ENCODE measurements at places on chromosomes 5 and 9.

DNA sequence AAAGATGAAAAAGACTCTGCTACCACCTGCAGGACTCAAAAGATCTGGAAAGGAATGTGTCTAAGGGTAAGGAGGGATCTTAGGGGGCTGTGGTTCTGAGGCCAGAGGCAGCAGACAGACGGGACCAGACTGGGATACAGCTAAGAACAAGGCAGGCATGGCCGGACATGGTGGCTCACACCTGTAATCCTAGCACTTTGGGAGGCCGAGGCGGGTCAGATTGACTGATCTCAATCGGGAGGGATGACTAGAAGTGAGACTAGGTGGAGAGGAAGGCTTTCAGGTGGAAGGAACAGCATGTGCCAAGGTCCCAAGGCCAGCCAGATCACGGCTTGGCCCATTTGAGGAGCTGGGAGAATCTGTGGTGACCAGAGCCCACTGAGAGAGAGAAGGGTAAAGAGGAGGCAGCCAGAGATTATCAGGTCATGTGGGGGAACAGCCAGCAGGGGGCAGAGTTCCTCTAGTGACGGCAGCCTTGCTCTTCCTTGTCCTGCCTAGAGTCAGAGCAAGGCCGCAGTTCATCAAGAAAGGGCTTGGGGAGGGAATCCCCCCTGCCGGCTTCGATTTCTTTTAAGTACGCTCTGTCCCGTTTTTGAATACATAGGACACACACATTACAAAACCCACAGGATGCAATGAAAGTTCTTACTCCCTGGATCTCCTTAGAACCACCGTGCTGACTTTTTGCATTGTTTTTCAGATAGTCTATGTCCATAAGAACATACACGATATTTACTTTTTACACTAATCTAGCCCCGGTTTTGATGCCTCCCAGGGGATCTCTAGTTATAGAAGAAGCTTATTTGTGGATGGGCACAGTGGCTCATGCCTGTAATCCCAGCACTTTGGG lies 2.6 kb upstream of the OLFML2A start:
- no peak overlapping the region for H3K4me3 ChIP-seq
- peaks cover 22% of the 10 kb centered on the region for H3K27me3 ChIP-seq
- H3K4me1 ChIP-seq = peaks cover 14% of the 10 kb centered on the region
- no peak overlapping the region for H3K27ac ChIP-seq

DNA sequence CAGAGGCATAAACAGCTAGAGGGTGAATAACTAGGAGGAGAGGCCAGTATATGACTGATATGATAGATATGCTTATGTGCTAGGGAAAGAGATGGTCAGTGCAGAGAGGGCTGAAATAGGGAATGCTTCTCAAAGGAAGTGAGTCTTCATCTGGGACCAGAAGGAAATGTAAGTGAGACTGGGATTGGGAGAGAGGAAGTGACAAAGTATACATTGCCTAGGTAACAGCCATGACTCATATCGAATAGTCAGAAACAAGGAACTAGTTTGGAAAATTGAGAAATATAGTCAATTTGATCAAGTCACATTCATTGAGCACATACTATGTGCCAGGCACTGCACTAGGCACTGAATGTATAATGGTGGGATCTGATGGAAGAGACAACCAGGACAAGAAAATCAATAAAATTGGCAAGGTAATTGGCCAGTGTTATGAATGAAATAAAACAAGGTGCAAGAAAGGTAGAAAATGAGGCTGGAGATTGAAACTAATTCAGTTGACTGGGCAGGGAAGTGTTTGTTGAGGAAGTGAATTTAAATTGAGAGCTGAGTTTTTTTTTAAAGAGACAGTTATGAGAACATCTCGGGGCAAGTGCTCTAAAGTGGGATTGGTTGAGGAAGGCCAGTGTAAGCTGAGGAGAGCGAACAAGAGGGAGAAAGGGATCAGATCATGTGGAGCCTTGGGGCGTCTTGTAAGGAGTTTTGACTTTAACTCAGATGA lies 4.3 kb downstream of the ERAP2 start:
- no peak overlapping the region for H3K4me3 ChIP-seq
- H3K27me3 ChIP-seq = no peaks in the 10 kb centered on the region
- H3K36me3 ChIP-seq = no peaks in the 10 kb centered on the region
- DNase-seq = no peak

- DNase-seq = no peak
- H3K4me3 ChIP-seq = no peak overlapping the region
- no peaks in the 10 kb centered on the region for H3K36me3 ChIP-seq
- no peak overlapping the region for H3K27ac ChIP-seq
Measured at GRCh38 chr5:11683666-11684065, 220.6 kb downstream of the CTNND2 start.

- H3K4me3 ChIP-seq = no peak overlapping the region
- no peaks in the 10 kb centered on the region for H3K36me3 ChIP-seq
- peaks cover 1% of the 10 kb centered on the region for H3K4me1 ChIP-seq
- H3K27ac ChIP-seq = no peak overlapping the region
- no peak for DNase-seq
Measured at GRCh38 chr9:73050065-73050816, 97.4 kb upstream of the ALDH1A1 start.

DNA sequence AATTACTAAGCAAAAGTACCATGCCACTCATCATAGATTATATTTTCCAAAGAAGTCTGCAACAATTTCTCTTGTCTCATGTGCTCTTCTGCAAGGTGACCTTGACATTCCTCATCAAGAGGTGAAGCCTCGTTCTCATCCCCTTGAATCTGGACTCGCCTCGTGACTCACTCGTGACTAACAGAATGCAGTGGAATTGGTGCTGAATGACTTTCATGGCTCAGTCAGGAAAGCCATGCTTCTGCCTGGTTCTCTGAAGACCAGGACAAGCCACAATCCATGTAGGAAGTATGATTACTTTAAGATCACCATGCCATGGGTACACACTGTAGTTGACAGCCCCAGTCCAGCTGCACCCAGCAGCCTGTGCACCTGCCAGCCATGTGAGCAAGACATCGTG lies 335.8 kb downstream of the GADD45G start:
- H3K4me3 ChIP-seq = no peak overlapping the region
- DNase-seq = no peak
- H3K36me3 ChIP-seq = no peaks in the 10 kb centered on the region
- no peaks in the 10 kb centered on the region for H3K4me1 ChIP-seq

DNA sequence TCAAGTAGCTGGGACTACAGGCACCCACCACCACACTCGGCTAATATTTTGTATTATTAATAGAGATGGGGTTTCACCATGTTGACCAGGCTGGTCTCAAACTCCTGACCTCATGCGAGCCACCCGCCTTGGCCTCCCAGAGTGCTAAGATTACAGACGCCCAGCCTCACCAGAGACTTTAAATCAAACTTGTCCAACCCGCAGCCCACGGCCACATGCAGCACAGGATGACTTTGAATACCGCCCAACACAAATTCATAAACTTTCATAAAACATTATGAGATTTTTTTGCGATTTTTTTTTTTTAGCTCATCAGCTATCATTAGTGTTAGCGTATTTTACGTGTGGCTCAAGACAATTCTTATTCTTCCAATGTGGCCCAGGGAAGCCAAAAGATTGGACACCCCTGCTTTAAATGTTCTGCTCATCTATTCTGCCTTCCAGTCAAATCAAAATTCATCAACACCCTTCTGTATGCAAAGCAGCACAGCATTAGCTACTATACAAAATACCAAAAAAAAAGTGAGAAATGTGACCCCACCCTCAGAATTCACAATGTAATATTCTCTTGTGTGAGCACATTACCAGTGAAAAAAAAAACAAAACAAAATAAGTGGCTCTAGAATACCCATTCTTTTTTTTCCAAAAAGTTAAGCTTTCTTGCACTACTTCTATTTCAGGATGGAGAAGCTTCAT lies 42.7 kb upstream of the CDC42SE2 start:
- H3K36me3 ChIP-seq = no peaks in the 10 kb centered on the region
- no peak overlapping the region for H3K4me3 ChIP-seq
- no peaks in the 10 kb centered on the region for H3K4me1 ChIP-seq
- DNase-seq = no peak

- no peak overlapping the region for H3K27ac ChIP-seq
- no peak overlapping the region for H3K4me3 ChIP-seq
- H3K36me3 ChIP-seq = no peaks in the 10 kb centered on the region
Measured at GRCh38 chr9:23764219-23764618, 61.8 kb downstream of the ELAVL2 start.

DNA sequence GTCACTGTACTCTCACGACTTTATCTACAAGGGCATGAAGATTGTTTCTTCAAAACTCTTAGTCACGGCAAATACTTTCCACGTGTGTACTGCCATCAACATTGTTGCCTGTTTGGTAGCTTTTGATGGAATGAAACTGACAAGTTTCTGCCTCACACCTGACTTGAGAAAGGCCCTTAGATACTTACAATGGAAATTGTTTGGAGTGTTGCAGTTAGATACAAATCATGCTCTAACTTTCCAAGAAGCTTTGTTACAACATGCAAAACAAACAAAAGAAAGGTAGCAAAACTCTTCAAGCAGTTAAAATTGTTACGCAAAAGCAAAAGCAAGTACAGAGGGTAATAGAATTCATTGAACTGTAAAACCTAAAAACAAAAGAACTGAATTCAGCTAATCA lies 91.1 kb upstream of the TLE4 start:
- no peak overlapping the region for H3K27ac ChIP-seq
- H3K36me3 ChIP-seq = no peaks in the 10 kb centered on the region
- no peaks in the 10 kb centered on the region for H3K4me1 ChIP-seq
- H3K4me3 ChIP-seq = no peak overlapping the region
- DNase-seq = no peak

DNA sequence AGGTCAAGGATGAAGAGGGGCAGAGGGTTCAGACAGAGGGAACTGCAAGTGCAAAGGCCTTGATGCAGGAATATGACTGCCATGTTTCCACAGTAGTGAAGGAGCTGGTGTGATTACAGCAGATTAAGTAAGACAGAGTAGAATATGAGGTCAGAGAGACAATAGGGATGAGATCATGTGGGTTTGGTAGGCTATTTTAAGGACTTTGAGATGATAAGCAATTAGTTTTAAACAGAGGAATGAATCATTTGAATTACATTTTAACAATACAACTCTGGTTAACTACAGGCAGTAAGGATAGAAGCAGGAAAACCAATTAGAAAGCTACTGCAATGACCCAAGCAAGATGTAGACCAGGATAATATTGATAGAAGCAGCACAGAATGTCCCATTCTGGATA lies 7.7 kb downstream of the CENPK start:
- H3K27ac ChIP-seq = no peak overlapping the region
- H3K36me3 ChIP-seq = peaks cover 13% of the 10 kb centered on the region
- H3K27me3 ChIP-seq = no peaks in the 10 kb centered on the region
- H3K4me1 ChIP-seq = no peaks in the 10 kb centered on the region

GRCh38 chr5:10982626-10983025 lies 221.6 kb upstream of the DAP start:
- no peaks in the 10 kb centered on the region for H3K4me1 ChIP-seq
- H3K4me3 ChIP-seq = no peak overlapping the region
- no peak for DNase-seq
- no peak overlapping the region for H3K27ac ChIP-seq
- H3K36me3 ChIP-seq = no peaks in the 10 kb centered on the region

- H3K4me3 ChIP-seq = no peak overlapping the region
- no peaks in the 10 kb centered on the region for H3K4me1 ChIP-seq
- no peak overlapping the region for H3K27ac ChIP-seq
- no peaks in the 10 kb centered on the region for H3K27me3 ChIP-seq
- H3K36me3 ChIP-seq = no peaks in the 10 kb centered on the region
Measured at GRCh38 chr5:54470128-54470527, 14.6 kb downstream of the HSPB3 start.

- H3K27me3 ChIP-seq = no peaks in the 10 kb centered on the region
- DNase-seq = no peak
- H3K36me3 ChIP-seq = no peaks in the 10 kb centered on the region
- H3K4me1 ChIP-seq = peaks cover 2% of the 10 kb centered on the region
- H3K27ac ChIP-seq = no peak overlapping the region
- H3K4me3 ChIP-seq = no peak overlapping the region
Measured at GRCh38 chr5:147483961-147484707, 25.7 kb downstream of the DPYSL3 start.

- H3K27ac ChIP-seq = no peak overlapping the region
- no peak overlapping the region for H3K4me3 ChIP-seq
- H3K27me3 ChIP-seq = no peaks in the 10 kb centered on the region
- H3K36me3 ChIP-seq = no peaks in the 10 kb centered on the region
- no peak for DNase-seq
Measured at GRCh38 chr9:76161541-76161940, 232.7 kb downstream of the RFK start.

GRCh38 chr5:1199649-1200494 lies 1.5 kb upstream of the SLC6A19 start:
- peaks cover 12% of the 10 kb centered on the region for H3K27me3 ChIP-seq
- no peak overlapping the region for H3K4me3 ChIP-seq
- H3K4me1 ChIP-seq = no peaks in the 10 kb centered on the region
- DNase-seq = peak; percentile 38
- H3K27ac ChIP-seq = no peak overlapping the region

- H3K27me3 ChIP-seq = no peaks in the 10 kb centered on the region
- no peaks in the 10 kb centered on the region for H3K36me3 ChIP-seq
Measured at GRCh38 chr9:385818-386398, 171.2 kb downstream of the DOCK8 start.

GRCh38 chr9:87148331-87149104 lies 201.2 kb upstream of the GAS1 start:
- DNase-seq = peak; percentile 41
- peak overlapping the region; percentile 5 for H3K27ac ChIP-seq
- H3K4me3 ChIP-seq = no peak overlapping the region
- no peaks in the 10 kb centered on the region for H3K36me3 ChIP-seq

DNA sequence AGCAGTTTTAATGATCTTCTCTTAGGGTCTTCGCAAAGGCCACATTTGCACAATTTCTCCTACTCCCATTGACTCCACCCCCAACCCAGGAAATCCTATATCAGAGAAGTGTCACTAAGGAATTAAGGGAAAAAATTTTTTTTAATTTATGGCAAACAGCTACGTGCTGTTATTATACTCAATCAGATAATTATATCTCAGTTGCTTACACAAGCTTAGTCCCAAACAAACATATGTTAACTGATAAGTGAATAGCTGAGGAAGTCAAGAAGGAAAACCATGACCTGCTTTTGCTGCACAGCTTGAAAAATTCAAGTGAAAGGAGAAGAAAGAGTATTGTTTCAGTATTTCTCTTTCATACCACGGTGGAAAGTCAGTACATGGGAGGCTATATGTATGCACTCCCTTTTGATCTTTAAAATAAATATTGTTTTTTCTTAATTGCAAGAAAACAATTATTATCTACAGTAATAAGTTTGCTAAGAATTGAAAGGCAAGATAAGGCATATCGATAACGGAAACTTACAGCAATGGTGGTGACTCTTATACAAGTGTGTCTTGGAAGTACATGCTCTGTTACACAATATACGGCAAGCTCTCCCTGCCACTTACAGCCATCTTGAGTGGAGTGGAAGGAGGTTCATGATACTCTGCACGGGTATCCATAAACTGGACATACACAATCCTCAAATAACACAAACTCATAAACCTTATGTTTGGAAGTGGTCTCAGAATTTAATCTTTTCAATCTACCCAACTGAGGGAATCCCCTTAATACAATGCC lies 167.9 kb upstream of the FREM1 start:
- DNase-seq = no peak
- H3K27ac ChIP-seq = no peak overlapping the region
- no peaks in the 10 kb centered on the region for H3K27me3 ChIP-seq
- no peaks in the 10 kb centered on the region for H3K4me1 ChIP-seq
- no peaks in the 10 kb centered on the region for H3K36me3 ChIP-seq

Measured in neuronal stem cell (in vitro differentiated cells).